ENCODE measurements at places on chromosomes 12 and 14. TPM values are rescaled to one million over a fixed set of nuclear protein-coding genes. Genes with fewer than 3 reads are reported as not detected.

Gene GTF2A1
- polyA plus RNA-seq = 50.2 TPM

- H3K4me1 ChIP-seq = no peaks in the 10 kb centered on the region
- H3K36me3 ChIP-seq = no peaks in the 10 kb centered on the region
- DNase-seq = peak; percentile 22
- no peak overlapping the region for H3K27ac ChIP-seq
- H3K27me3 ChIP-seq = no peaks in the 10 kb centered on the region
- no peak overlapping the region for H3K4me3 ChIP-seq
Measured at GRCh38 chr12:10406725-10407124, 2.8 kb downstream of the KLRC4 start.

- no peaks in the 10 kb centered on the region for H3K27me3 ChIP-seq
- no peak overlapping the region for H3K27ac ChIP-seq
- H3K36me3 ChIP-seq = no peaks in the 10 kb centered on the region
- H3K4me1 ChIP-seq = peaks cover 54% of the 10 kb centered on the region
Measured at GRCh38 chr12:122086641-122087285, 8.2 kb downstream of the MLXIP start.

Gene CD27
- 3.7 TPM for polyA plus RNA-seq

DNA sequence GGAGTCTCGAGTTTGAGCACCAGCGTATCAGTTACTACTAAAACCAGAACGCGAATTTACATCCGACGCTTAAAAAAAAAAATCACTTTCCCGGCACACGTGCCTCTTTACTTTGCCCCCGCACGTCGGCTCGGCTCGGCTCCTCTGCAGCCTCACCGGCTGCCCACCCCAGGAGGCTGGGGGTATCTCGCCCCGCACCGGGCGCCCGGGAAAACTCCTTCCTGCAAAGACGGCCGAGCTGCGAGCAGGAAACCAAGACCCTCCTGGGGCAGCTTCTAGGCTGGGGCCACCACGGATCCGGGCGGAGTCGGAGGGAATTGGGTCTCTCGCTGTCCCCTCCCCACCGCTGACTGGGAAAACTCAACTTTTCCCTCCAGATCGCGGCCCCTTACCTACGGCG is 610 bp downstream of the VSIG10 start:
- H3K36me3 ChIP-seq = no peaks in the 10 kb centered on the region
- DNase-seq = peak; percentile 43
- no peaks in the 10 kb centered on the region for H3K27me3 ChIP-seq
- H3K4me3 ChIP-seq = peak overlapping the region; percentile 82
- H3K27ac ChIP-seq = peak overlapping the region; percentile 71
- H3K4me1 ChIP-seq = no peaks in the 10 kb centered on the region

Data from testis (tissue), 5 donors.